ENCODE measurements at places on chromosomes 2 and 18.

DNA sequence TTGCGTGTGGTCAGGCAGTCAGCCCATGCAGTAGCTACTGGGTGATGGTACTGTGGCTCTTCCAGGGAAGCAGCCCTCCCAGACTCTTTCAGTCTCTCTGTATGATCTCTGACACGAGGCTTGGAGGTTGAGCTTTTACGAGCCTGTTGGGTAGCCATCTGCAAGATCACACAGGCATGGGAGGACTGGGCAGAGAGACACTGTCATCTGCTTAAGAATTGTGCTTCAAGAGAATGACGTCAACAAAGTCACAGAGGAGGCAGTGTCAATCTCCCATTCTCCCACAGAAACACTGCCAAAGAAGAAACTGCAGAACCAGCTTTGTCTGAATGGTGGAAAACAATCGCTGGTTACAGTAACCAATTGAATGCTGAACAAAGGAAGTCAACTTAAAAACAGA, 78.4 kb upstream of the MC2R start:
- no peak for DNase-seq

GRCh38 chr2:127560201-127560930, 24.9 kb downstream of the MYO7B start:
- DNase-seq: no peak

GRCh38 chr2:212649646-212650045, 111.0 kb upstream of the ERBB4 start:
- no peak for DNase-seq

DNA sequence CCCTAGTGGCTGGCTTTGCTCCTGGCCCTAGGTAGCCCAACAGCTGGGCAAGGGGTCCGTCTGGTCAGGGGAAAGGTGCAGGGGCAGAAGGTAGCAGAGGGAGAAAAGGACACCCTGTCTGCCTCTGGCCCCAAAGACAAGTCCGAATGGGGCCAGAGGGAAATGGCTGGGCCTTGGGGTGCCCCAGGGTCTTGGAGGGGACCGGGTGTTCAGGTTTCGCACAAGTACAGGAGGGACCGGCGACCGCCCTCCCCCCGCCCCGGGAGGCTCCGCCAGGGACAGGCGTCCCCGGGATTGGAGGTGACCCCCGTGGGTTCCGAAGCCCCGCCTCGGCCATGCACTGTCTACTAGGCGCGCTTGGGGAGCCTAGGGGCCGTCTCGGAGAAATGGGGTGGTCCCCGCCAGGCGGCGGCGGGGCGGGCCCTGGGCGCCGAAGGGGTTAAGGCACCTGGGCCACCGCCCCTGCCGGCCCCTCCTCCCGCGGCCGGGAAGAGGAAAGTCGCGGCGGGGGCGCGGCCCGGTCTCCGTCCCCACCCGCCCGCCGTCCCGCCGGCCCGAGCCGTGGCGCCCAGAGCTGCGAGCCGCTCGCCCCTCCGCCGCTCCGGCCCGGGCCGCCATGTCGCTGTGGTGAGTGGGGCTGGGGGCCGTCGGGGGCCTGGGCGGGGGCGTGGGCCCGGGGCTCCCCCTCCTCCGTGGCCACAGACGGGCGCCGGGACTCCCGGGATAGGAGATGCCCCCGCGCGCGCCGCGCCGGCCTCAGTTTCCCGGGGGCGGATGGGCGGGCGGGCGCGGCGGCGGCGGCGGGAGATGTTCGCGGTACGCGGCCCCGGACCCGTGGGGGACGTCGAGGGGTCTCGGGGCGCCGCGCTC, at the start of gene B3GNT7:
Gene B3GNT7 (plus strand): TSS at position 523 of the 870 bp plus-strand sequence. CDS start 94 bp downstream, at position 617.
- DNase-seq: no peak

DNA sequence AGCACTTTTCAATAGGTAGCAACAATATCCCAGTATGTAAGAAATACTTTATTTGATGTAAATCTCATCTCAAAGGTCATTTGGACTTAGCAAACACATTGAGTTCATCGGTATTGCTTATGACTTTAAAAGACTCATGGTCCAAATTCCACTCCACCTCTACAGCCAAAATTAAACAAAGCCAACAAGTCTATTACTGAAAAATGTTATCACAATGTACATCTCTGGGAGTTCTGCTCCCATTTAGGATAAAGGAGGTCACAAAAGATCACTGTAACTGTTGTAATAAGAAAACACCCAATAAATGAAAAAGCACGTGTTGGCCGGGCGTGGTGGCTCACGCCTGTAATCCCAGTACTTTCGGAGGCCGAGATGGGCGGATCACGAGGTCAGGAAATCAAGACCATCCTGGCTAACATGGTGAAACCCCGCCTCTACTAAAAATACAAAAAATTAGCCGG, 50.0 kb downstream of the ESCO1 start:
- no peak for DNase-seq

DNA sequence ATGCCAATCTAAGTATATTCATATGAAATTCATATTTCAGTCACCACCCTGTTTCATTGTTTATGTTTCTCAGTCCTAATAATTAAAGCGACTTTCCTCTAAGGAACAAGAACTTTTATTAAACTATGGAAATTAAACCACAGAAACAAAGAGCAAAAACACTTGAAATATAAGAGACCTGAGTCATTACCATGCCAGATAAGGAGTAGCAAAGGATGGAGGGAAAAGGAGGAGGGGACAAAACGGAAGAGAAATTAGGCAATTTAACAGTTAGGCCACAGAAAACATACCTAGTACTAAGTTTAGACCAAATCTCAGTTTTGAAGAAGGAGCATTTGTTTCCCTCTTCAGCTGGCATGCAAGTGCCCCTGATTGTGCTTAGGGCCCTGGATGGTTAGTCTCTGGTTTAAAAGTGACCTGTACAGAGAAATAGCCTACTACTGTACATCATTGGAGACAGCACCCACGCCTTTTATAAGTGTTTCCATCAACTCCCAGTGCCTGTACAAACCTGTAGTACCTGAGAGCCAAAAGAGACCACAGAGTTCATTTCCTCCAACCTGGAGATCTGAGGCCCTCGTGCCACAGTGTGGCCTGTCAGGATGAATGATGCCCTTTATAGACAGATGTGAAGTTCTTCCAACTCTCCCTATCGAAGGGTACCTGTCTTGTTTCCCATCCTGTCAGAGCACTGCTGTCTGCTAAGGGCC, 74.5 kb downstream of the SPATS2L start:
- no peak for DNase-seq

Data from stimulated activated CD8-positive, alpha-beta memory T cell treated with anti-CD3 and anti-CD28 coated beads, Interleukin-2, amount 100 ng/mL, for 1 hour (primary cell).